ENCODE measurements at places on chromosomes 5 and 9. TPM values are rescaled to one million over a fixed set of nuclear protein-coding genes. Genes with fewer than 3 reads are reported as not detected.

DNA sequence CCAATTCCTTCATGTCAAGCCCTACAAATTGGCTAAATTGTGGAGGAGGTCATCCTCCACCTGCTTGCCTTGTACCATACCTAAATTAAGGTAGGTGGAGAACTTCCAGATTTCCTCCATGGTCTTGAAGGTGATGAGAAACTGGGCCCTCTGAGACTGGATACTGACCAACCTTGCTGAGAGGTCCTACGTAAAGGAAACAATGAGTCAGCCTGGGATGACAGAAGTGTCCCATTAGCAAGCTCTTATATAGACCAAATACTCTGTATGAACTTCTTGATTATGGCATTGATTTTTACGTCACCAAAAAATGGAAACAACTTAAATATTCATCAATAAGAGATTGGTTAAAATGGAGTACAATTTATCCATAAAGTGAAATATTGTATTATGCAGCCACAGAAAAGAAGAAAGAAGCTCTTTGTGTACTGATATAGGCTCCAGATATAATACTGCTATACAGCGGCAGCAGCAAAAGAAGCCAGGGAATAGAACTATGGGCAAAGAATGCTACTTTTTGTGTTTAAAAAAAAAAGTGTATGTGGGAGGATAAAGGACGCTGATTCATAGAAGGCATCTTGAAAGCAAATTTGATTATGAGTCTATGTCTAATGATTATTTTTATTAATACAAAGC lies 18.3 kb downstream of the SH3TC2 start:
- no peak for DNase-seq

GRCh38 chr9:118091711-118092500 lies 387.7 kb downstream of the TLR4 start:
- no peak for DNase-seq

The IL5 gene
- polyA plus RNA-seq = 0.07 TPM

The RNF208 gene
- polyA plus RNA-seq = 11.0 TPM

All from large intestine (tissue), 12 donors.